ENCODE measurements at places on chromosomes 5 and 9.

DNA sequence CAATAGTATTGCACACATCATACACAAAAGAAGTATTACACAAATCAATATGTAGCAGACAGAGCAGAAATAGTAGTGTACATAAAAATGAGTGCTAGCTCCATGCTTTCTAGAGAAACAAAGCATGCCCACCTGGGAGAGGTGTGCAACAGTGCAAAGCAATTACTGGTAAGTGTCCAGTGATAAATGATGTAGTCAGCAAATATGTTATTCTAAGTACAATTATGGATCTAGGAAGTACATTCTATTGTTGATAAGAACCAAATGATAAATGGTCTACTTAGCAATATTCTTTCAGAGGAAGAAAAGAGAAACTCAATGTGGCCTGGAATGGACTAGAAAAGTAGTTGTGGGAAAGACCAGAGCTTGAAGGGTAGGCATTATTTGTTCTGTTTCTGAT is 188.6 kb downstream of the HINT1 start:
- DNase-seq: no peak

- DNase-seq: no peak
Measured at GRCh38 chr5:67900514-67900913, 315.0 kb upstream of the PIK3R1 start.

- no peak for DNase-seq
Measured at GRCh38 chr9:105485131-105485530, 37.3 kb downstream of the FSD1L start.

DNA sequence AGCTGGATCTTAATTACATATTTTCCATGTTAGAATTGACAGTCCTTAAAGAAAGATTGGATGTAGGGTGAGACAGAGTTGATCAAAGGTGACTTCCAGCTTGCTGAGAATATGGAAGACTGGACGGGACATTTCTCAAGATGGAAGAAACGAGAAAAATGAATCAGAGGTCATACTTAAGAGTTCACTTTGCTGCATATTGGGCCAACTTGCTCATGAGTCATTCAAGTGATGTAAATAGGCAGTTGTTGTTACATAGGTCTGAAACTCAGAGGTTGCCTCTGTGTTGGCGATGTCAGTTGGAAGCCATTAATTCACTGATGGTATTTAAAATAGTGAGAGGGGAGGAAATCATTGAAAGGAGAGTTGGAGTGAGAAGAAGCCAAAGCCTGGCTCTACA is 132.8 kb downstream of the CD180 start:
- no peak for DNase-seq

DNA sequence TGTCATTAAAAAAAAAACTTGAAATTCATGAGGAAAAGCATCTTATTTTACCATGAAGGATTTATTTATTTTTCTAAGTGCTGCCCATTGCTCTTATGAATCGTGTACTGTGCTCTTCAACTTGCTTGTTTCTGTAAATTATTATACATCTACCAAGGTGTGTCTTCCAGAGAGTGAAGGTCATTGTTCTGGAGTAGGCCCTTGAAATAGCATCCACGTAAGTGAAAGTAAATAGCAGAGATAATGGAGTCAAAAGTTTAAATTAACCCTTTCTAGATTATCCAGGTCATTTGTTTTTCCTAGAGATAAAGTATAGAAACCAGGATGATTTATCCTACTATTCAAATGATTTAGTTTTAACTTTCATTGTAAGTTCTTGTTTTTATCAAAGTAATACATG is 473.1 kb downstream of the DIRAS2 start:
- no peak for DNase-seq

GRCh38 chr5:94335936-94336335 is 282.5 kb downstream of the KIAA0825 start:
- no peak for DNase-seq

GRCh38 chr9:36138901-36139300 is 2.4 kb downstream of the GLIPR2 start:
- no peak for DNase-seq

GRCh38 chr5:6333182-6333905 is 45.0 kb downstream of the MED10 start:
- DNase-seq: no peak

GRCh38 chr5:180012316-180012715 is 59.2 kb downstream of the RNF130 start:
- DNase-seq: no peak

DNA sequence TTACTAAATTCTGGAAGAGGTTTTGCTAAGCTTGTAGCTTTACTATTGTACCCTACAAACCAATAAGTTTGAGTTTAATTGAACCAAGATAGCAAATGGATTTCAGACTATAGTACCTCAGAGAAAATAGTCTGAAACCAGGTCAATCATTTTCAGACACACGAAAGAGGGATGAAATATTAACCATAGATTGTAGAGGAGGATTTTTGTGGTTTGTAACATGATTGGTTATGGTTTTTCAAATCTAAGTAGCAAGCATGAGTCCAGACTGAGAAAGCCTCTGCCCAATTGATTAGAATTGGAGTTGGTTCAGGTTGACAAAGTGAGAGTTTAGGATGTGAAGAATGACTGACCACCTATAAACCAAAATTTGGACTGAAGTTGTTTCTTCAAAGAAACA is 562.7 kb upstream of the DMAC1 start:
- no peak for DNase-seq

GRCh38 chr5:151651997-151652645 is 34.6 kb downstream of the SPARC start:
- DNase-seq: no peak

DNA sequence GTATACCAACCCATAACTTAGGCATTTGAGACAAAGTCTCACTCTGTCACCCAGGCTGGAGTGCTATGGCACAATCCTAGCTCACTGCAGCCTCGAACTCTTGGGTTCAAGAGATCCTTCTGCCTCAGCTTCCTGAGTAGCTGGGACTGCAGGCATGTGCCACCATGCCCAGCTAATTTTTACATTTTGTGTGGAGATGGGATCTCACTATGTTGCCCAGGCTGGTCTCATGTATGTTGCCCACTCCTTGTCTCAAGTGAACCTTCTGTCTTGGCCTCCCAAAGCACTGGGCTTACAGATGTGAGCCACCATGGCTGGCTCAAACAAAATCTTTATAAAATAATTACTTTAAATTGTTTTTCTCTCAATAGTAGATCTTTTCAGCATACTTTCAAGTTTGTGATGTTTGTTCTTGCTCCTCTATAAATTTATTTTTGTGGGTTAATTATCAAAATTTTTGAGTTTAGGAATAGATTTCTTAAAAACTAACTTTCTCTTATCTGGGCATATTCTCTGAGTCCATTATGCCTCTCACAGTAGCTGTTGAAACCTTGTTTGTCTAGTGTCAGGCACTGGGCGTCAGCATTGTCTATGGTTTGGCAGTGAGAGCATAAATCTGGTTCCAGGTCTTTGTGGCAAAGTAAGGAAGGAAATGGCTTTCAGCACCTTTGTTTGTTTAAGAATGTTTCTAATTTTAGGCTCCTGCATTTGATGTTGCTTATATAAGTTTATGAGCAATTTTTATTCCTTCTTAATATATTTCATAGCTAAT is 38.7 kb downstream of the NLN start:
- no peak for DNase-seq

GRCh38 chr5:179840766-179841165 is 17.9 kb downstream of the MRNIP start:
- no peak for DNase-seq

GRCh38 chr5:171914726-171915338 is 91.6 kb downstream of the FBXW11 start:
- DNase-seq: no peak

DNA sequence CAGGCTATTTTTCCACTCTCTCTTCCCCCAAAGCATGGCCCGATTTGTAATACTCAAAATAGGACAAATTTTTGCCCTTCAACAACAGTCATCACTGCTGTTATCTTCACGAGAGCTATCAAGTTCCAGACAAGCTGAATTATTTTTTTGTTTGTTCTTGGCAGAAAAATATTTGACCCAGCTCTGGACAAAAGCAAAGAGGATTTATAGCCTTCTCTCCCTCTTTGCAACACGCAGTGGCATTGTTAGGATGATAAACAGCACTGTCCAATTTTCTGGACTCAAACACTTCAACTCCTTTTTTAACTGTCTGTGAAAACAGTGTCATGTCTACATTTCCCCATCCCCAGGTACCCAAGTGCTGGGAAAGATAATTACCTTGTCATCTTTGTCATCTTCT is 160.3 kb downstream of the SLF1 start:
- no peak for DNase-seq

GRCh38 chr5:17383526-17383925 is 114.5 kb upstream of the TAF11L2 start:
- no peak for DNase-seq

- no peak for DNase-seq
Measured at GRCh38 chr9:132036521-132036920, 43.1 kb downstream of the MED27 start.
